ENCODE measurements at places on chromosomes 7 and 10.

- DNase-seq: no peak
Measured at GRCh38 chr7:70285854-70286253, 687.6 kb downstream of the AUTS2 start.

- no peak for DNase-seq
Measured at GRCh38 chr7:156461881-156462665, 178.5 kb upstream of the RNF32 start.

DNA sequence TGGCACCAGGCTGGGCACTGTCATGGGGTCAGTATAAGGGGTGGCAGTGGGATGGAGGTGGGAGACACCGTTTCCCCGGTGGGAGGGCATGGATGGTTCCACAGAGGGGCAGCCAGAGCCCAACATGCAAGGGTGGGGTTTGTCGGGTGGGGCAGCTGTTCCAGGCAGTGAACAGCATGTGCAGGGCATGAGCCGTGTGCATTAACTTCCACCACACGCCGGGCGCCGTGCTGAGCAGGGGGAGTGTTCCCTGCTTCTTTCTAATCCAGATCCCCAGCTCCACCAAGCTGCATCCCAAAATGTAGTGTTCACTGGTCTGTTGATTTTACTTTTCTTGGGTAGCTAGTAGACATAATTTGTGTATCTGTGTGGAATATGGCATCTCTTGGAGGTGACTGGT lies 29.3 kb downstream of the ADRA2A start:
- DNase-seq: no peak

- DNase-seq: no peak
Measured at GRCh38 chr7:155670521-155670920, 26.1 kb downstream of the RBM33 start.

- peak; percentile 69 for DNase-seq
Measured at GRCh38 chr10:103685880-103686669, 169.3 kb downstream of the SH3PXD2A start.

GRCh38 chr7:107103369-107103768 lies 58.9 kb downstream of the PRKAR2B start:
- no peak for DNase-seq

DNA sequence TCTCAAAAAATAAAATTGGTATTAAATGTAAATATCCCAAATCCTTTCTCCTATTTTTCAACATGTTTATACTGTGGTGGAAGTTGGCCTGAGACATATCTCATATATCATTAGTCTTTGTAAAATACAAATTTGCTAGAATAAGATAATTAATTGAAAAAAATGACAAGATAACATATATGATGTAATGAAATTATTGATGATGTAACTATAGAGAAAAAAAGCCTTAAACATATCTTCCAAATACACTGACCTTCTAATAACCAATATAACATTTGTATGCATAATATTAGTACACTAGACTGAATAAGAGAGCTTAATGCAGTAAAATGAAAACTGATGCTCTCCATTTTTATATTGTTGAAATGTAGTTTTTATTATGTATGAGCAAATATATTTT lies 104.3 kb downstream of the PRKG1 start:
- DNase-seq: no peak

DNA sequence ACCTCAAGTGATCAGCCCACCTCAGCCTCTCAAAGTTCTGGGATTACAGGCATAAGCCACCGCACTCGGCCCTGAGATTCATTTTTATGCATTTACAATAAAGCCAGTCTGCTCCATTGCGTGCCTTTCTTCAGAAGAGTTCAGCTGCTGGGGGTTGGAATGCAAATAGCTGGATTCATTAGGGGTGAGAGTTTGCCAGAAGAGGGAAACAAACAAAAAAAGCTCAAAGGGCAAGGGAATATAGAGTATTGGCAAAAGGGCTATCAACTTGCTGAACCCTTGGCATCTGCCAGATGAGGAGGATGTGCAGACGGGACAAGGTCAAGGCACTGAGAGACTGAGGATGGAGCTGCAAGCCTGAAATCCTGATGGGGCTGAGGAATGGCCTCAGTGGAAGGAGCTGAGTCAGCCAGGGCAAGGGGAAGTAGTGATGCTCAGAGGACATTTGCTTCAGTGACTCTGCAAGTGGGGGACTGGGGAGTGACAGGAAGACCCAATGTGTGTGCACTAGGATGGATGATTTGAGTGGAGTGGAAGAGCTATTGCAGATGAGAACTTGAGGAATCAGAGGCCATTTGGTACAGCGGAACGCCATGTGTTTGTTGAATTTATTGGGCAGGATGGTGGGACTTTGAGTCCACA lies 75.0 kb upstream of the ARMC3 start:
- DNase-seq: no peak

GRCh38 chr7:156172638-156173037 lies 360.4 kb upstream of the SHH start:
- DNase-seq: no peak

GRCh38 chr10:84607044-84607443 lies 278.7 kb downstream of the CCSER2 start:
- no peak for DNase-seq

GRCh38 chr7:138459413-138460175 lies 465 bp upstream of the TRIM24 start:
- peak; percentile 97 for DNase-seq

DNA sequence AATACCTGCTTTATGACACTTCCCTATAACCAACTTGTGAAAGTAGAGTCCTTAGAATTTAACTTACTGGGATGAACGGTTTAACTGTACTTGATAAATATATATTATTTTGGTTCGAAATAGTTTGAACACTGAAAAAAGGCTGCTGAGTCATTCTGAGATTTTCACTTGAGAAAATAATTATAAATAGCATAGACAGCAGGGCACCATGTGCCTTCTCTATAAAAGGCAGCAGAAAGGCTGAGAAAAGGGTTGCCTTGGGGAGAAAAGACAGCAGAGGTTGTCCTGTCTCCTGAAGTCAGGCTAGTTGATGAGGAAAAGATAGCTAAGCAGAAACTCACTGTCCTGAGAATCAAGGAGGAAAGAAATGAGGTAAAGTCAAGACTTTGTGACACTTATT lies 92.4 kb downstream of the CTTNBP2 start:
- DNase-seq: no peak

- DNase-seq: peak; percentile 67
Measured at GRCh38 chr7:140672382-140673062, at the start of gene ADCK2. ADCK2 (plus strand) TSS chr7:140672945; CDS start chr7:140673331, 386 bp downstream.

DNA sequence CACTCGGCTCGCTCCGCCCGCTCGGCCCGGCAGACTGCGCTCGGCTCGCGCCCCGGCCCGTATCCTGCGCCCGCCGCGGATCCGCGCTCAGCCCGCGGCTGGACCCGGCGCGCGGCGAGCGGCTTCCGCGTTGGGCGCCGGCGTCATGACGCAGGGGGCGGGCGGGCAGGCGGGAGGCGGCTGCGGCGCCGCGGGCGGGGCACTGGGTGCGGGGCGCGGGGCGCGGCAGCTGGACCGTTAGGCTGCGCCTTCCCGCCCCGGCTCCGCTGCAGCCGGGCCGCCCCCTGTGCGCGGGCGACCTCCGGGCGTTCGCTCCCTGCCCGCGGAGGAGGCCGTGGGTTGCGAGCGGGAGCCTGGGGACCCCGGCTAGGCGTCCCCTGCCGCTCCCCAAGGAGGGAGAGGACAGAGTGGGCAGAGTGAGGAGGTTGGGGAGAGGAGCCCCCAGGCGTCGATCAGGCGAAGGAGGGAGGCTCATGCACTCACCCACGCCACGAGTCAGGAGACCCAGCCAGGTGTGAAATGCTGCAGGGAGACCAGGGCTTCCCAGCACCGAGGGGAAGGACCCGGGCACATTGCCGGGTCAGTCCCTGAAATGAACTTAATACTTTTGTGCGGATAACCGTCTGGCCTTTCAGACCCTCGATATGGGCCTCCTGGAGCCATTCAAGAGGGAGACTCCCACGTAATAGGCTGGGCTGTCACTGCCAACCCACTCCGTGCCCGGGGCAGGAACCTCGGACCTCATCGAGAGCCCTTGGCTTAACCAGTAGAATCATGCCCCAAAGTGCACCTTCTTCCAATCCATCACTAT lies at the start of gene PIP4K2A:
PIP4K2A (minus strand) TSS at position 100 of the 811 bp plus-strand sequence. CDS start 252 bp downstream, outside the sequence.
- DNase-seq: peak; percentile 36

GRCh38 chr7:155881471-155882350 lies 69.4 kb upstream of the SHH start:
- no peak for DNase-seq

DNA sequence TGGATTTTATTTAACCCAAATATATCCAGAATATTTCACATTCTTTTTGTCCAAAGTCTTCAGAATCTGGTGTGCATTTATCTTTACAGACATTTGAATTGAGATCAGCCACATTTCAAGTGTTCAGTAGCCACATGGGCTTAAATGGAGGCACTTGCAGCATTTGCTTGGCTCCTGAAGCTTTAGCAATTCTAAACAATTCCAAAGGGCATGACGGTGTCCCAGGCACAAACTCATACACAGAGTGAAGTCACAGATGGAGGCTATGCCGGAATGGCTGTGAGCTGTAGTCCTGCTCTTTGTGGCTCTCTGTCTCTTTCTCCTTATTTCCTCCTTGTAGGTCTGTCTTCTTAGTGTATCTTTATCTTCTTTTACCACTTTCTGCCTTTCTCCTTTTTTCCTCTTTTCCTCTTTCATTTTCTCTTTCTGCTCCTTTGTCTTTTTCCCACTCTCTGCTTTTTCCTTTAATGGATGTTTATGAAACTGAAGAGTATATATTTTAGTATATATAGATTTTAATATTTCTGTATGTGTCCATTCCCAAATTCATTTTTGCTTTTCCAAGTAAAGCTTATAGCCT lies 7.7 kb downstream of the AGBL3 start:
- no peak for DNase-seq

DNA sequence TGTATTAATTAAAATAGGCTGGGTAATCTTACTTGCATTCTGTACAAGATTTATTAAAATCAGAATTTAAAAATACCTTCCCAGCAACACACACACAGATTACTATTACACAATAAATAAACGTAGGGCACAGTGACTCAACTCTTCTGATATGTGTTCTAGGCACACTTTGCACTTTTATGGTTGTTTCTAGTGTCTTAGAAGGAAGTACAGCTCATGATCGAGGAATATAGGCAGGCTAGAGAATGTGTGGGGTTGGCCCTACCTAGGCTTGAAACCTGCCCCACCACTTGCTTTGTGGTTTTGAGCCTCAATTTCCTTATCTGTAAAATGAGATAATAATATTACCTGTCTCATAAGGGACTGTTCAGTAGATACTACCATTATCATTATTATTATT lies 30.5 kb downstream of the ARMC3 start:
- DNase-seq: no peak

DNA sequence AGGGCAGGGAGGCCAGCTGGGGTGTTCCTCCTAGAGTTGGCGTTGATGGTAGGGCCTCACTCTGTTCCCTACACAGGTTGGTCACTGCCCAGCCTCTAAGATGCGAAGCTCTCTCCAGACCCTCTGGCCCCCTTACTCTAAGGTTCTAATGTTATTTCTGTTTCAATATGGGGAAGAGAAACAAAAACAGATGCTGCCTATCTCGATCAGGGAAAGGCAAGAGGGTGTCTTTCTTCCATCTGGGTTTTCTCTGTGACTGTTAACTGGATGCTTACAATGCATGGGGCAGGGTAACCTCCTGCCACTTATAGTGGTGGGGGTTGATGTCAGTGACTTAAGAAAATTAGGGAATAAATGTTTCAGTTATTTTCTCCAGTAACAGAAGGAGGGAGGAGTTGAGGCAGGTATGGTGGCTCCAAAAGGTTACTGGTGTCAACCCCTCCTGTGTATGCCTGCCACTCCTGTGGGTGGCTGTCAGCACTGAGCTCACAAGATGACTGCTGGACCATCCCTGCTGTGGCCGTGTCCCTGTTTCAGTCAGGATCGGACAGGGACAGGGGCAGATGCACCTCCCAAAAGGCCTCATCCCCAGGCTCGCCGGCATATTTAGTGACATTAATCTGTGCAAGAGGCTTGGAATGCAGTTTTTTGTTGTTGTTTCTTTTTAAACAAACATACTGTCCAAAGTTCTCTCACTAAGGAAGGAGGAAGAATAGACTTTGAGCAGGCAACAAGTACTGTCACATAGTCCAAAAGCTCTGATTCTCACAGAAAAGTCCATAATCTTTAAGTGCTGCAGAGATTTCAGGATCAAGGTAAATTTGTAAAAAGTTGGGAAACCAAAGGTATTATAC lies 39.6 kb upstream of the SYPL1 start:
- DNase-seq: no peak

DNA sequence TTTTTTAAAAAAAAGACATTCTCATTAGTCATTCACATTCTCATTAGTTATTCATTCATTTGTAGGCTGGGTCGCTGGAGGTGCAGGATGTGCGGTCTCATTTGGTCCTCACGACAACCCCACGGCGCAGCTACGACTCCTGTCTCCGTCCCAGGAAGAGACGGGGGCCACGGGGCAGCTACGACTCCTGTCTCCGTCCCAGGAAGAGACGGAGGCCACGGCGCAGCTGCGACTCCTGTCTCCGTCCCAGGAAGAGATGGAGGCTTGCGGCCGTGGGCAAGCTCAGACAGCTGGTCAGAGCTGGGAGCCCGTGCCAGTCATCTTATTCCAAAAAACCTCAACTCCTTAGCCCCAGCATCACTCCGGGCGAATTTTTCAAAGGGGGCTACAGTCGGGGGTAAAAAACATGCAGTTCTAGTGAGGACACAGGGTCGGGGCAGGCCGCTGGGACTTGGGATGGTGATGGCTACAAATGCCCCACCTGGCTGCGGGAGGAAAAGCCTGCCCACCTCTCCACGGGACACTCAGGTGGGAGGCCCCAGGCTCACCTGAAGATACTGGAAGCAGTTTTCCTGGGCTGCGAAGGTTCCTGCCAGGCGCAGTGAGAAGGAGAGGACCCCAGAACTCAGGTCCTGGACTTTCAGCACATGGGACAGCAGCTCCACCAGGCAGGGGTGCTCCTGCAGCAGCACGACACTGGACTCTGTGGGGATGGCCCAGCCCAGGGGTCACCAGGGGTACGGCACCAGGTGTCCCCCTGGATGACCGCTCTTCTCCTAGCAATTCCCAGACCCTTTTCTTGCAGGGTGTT lies 8.3 kb downstream of the BRAT1 start:
- no peak for DNase-seq

DNA sequence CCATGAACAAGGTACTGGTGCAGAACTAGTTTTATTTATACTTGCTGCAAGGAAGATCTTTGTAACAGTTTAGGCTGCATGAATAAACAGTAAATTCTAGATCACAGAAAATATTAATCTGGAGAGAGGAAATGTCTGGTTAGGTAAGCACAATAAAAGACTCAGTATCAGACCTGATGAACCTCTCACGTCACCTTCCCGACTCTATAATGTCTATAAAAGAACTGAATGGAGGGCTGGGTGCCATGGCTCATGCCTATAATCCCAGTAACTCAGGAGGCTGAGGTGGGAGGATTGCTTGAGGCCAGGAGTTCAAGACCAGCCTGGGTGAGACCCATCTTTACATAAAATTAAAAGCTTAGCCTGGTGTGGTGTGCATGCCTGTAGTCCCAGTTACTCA lies 65.9 kb downstream of the FAM171A1 start:
- no peak for DNase-seq

DNA sequence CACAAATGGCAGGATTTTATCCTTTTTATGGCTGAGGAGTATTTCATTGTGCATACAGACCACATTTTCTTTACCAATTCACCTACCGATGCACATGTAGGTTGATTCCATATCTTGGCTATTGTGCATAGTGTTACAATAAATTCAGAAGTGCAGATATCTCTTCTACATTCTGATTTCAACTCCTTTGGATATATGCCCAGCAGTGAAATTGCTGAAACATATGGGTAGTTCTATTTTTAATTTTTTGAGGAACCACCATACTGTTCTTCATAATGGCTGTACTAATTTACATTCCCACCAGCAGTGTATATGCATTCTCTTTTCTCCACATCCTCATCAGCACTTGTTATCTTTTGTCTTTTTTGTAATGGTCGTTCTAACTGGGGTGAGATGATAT lies 1290.3 kb downstream of the XPNPEP1 start:
- no peak for DNase-seq
